Hepatocyte (in vitro differentiated cells): ENCODE measurements at places on chromosomes 12 and 14. TPM values are rescaled to one million over a fixed set of nuclear protein-coding genes. Genes with fewer than 3 reads are reported as not detected.
A peak's percentile ranks its signal among the peaks of the same experiment; 100 is the strongest.

GRCh38 chr14:54349713-54350112 is 47.1 kb upstream of the CDKN3 start:
- H3K4me3 ChIP-seq: no peak overlapping the region
- no peaks in the 10 kb centered on the region for H3K36me3 ChIP-seq
- no peaks in the 10 kb centered on the region for H3K27me3 ChIP-seq

DNA sequence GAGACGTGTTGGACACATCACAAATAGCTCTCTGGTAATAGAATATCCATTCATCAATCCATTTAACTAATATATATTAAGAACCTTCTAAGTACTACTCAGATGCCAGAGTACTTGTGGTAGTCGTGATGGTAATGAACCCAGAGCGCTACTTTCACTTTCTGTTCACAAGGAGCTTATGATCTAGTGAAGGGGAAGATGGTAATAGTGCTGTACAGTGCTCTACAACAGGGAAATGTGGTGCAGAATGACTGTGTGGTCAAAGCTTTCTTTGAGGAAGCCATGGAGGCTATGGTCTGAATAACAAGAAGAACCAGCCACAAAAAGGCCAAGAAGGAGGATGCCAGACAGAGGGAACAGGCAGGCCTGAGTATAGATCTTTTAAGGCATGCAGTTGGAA is 212.0 kb downstream of the PTPRO start:
- H3K27me3 ChIP-seq: no peaks in the 10 kb centered on the region
- H3K27ac ChIP-seq: no peak overlapping the region
- H3K4me3 ChIP-seq: no peak overlapping the region
- H3K36me3 ChIP-seq: no peaks in the 10 kb centered on the region
- DNase-seq: no peak

DNA sequence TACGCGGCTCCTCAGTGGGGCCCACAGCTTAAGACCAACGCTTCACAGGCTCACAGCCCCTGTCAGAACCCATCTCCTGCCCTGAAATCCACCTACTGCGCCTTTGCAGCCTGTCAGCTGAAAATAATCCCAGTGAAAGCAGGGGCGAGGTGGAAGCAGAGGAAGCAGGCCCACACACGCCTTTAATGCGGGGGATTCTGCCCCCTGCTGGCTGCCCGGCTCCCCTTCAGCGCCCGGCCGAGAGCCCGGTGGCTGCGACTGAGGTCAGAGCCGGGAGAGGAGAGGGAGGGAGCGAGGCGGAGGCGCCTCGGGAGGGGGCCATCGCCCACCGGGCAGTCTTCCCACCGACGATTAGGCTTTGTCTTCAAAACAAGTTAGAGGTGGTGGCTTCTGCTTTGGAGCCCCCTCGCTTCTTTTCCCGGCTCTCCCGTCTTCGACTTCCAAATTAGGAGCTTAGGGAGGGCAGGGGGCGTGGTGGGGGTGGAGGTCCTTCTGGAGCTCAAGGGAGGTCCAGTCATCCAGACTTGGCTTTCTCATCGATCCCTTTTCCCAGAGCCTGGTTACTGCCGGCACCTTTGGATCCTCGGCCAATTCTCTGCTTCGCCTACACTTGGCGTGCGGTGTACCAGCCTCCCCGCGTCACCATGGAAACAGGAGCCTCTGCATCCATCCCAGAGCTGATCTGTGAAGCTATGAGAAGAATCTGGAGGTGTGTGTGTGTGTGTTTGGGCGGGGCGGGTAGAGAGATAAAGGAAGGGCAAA is 25.2 kb upstream of the RND1 start:
- H3K27ac ChIP-seq: no peak overlapping the region
- no peak overlapping the region for H3K4me3 ChIP-seq
- H3K27me3 ChIP-seq: no peaks in the 10 kb centered on the region
- H3K36me3 ChIP-seq: no peaks in the 10 kb centered on the region
- peak; percentile 91 for DNase-seq
- H3K4me1 ChIP-seq: no peaks in the 10 kb centered on the region

The PPP1R36 gene
- total RNA-seq: 0.20 and 0.23 TPM in 2 replicates

The KCNC2 gene
- 0.07 TPM in 1 of 2 replicates, not detected in the other for total RNA-seq

DNA sequence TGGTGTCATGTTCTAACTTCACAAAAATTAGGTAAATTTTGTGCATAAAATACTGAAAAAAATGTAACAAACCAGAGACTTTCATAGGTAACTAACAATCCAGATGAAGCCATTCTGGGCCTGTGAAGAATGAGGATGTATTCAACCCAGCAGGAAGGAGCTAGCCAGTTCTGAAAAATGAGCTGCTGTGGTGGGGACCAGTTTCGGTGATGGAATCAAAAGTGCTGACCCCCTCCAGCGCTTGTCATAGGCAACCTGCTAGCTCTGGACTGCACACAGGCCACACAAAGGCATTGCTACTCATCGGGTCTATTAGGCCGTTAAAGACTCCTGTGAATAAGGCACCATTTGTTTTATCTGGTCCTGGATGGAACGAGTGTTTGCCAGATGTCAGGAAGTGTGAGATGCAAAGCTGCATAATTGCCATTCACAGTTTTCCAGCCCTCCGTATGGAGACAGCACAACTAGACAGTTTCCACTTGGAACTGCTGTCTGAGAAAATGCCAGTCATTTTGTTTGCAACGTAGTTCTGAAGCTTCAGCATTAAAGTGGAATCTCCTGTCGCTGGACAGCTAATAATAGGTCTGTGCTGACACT is 3.3 kb upstream of the RIMBP2 start:
- peaks cover 22% of the 10 kb centered on the region for H3K27me3 ChIP-seq
- no peak for DNase-seq
- H3K4me1 ChIP-seq: peaks cover 14% of the 10 kb centered on the region
- H3K36me3 ChIP-seq: no peaks in the 10 kb centered on the region
- H3K27ac ChIP-seq: no peak overlapping the region

DNA sequence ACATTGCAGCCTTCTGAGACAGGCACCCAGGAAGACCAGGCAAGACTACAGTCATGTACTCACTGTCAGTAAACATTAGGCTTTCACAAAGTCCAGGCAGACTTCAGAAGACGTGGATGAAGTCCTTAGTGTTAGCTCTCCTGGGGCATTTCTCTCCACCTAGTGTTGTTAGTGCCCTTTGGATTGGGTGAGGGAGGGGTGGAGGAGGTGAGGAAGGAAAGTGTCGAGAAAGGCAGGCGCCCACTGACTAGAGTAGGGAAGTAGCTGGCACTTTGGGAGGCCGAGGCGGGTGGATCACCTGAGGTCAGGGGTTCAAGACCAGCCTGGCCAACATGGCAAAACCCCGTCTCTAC is 20.2 kb downstream of the TMEM229B start:
- peak; percentile 32 for DNase-seq
- H3K4me3 ChIP-seq: no peak overlapping the region
- H3K36me3 ChIP-seq: no peaks in the 10 kb centered on the region
- no peak overlapping the region for H3K27ac ChIP-seq
- H3K27me3 ChIP-seq: no peaks in the 10 kb centered on the region
- H3K4me1 ChIP-seq: no peaks in the 10 kb centered on the region
